ENCODE measurements at places on chromosomes 12 and 14.

GRCh38 chr14:73249564-73250316, 12.4 kb downstream of the PAPLN start:
- DNase-seq, result no peak

GRCh38 chr14:61213191-61213621, 67.9 kb downstream of the TMEM30B start:
- no peak for DNase-seq

GRCh38 chr12:45050751-45051571, at the start of gene DBX2:
DBX2 (minus strand) TSS chr12:45051099; CDS start chr12:45050927, 172 bp downstream.
- DNase-seq, result peak; percentile 8

GRCh38 chr12:26791301-26791791, 41.6 kb downstream of the ITPR2 start:
- DNase-seq, result no peak

DNA sequence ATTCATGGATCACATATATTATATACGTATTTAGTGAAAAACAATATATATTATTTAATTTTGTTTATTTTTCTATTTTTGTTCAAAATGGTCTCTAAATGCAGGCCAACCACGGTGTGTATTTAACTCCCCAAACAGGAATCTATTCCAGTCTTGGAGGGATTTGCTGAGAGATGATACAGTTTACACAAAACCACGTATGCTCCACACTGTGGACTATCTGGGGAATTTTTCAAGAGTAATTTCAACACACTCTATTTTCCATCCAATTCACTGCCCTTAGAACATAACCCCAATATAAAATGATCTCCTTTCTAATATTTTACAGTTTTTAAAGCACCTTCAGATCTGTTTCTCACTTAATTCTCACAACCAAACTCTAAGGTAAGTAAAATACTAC, 15.3 kb downstream of the EML1 start:
- no peak for DNase-seq

DNA sequence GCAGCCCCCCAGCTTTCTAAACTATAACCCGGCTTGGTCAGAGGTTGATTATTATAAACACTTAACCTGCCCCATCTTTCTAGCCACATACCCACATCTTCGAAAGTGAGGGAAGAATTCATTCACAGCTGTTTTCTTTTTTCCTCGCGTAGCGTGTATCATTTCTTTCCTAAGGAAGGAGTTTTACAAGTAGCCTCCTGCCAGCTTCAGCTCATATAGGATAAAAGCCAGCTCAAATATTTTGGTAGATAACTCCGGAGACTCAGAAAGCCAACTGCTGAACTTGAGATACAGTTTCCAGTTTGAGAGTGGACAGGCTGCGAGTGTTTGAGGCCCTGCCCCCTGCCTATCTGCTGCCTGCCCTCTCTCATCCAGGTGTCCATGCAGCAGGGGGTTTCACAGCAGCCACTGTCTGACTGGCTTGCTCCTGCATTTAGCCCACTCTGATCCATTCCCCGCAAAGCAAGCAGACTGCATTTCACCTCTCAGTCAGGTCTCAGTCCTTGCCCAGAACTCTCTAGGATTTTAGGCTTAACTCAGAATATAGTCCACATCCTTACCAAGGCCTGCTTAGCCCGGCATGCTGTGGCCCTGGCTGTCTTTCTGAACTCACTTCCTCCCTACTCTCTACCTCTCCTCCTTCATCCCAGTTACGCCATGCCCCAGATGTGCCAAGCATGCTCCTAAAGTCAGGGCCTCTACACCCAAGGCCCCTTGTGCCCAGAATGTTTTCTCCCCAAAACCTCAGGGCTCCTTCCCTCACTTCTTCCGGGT, 46.9 kb downstream of the EVL start:
- peak; percentile 32 for DNase-seq

DNA sequence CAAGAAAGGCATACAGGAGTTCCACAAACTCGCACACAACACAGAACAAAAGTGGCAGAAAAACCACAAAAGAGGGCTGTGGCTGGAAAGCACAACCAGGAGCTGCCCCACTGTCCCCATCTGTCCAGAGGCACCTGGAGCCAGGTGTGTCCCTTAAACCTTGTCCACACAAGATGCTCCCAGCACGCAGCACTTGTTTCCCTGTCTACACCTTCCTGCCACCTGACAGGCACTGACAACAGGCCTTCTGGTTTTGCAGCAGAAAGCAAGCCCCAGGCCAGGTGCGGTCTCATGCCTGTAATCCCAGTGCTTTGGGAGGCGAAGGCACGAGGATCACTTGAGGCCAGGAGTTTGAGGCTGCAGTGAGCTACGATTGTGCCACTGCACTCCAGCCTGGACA, 3.6 kb downstream of the BTBD6 start:
- DNase-seq, result no peak

DNA sequence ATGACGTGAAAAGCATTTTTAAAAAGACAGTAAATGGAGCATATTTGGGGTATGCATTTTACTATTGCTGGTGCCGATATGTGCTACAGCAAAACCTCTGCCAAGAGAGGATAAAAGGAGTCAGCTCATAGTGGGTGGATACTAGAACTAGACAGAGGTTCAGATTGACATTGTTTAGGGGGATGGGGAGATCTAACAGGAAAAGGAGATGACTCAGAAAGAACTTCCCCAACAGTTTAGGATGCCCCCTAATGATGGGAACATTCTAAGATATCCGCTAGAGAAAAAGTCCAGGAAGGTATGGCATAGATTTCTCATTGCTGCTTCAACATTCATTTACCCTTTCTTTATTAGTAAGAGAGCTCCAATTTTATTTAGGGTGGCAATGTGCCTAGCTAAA, 110.5 kb upstream of the CLEC14A start:
- DNase-seq, result no peak

DNA sequence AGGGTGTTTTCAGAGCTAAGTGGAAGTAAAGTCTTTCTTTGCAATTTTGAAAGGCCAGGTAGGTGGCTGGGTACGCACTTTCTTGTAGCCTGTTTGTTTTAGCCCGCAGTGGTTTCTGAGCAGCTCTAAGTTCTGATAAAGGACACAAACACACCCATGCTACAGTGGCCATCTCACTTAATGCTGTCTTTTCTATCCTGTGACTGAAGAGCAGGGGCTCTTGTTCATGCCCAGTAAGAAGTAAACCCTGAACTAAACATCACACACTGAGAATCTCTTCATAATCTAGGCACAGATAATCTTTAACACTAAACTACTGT, 427.2 kb downstream of the RAD51B start:
- no peak for DNase-seq

DNA sequence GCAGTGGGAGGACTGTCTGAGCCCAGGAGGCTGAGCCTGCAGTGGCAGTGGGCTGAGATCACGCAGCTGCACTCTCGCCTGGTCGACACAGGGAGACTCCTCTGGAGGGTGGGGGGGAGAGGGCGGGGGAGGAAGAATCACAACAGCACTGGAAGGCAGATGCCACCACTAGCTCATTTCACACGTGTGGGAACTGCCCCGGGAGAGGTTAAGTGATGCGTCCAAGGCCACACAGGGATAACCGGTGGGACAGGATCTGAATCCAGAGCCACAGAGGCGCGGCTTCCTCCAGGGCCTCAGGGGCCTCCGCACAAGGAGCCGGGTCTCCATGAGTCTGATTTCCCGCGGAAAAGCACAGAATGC, 20.8 kb downstream of the STX2 start:
- no peak for DNase-seq

DNA sequence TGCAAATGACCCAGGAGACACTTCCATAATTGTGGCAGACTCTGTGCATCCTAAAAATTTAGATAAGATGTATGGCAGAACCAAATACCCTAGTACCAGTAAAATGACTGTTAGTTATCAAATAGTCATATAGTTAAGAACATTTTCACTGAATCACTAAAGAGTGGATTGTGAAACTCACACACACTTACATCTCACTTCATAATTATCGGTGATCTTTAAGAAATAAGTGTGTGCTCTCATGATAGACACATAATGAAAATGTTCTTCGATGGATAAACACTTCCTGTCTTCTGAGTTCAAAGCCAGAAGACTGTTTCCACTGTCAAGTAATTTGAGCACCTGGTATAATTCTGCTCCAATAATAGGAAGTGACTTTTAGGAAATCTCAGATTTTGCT, 19.1 kb upstream of the KLRB1 start:
- DNase-seq, result no peak

DNA sequence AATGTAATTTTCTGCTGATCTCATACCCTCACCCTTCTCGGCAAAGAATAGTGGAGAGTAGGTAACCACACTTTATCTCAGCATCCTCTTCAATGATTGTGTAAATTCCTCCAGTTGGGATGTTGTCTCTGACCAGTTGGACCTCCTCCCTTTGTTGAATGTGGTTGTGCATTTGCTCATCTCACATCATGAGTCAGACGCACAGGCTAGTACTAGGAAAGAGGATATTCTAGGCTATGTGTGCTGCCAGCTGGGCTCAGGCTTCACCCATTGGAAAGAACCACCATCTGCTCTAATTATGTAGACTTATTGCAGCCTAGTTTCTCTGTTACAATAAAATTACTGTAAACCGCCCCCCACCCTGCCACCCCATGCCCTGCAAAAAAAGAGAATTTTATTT, 90.3 kb downstream of the LMO3 start:
- DNase-seq, result no peak

DNA sequence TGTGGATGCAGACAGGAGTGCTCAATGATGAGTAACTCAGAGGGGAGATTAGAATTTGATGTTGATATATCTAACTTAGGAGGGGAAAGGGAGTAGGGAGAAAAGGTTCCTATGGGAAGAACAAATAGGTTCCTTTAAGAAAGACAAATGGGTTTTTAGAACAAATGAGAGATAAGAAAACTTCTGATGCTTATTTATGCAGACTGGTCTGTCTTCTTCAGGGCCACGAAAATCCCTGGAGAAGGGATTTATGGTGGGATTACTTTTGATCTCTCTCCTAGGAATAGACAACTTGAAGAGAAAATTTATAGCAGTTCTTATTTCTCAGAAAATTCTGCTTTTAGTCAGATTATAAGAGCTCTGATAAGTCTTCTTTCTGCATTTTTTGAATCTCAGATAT, 99.0 kb upstream of the DDHD1 start:
- no peak for DNase-seq

GRCh38 chr14:64208981-64209380, 85.2 kb downstream of the ESR2 start:
- no peak for DNase-seq

DNA sequence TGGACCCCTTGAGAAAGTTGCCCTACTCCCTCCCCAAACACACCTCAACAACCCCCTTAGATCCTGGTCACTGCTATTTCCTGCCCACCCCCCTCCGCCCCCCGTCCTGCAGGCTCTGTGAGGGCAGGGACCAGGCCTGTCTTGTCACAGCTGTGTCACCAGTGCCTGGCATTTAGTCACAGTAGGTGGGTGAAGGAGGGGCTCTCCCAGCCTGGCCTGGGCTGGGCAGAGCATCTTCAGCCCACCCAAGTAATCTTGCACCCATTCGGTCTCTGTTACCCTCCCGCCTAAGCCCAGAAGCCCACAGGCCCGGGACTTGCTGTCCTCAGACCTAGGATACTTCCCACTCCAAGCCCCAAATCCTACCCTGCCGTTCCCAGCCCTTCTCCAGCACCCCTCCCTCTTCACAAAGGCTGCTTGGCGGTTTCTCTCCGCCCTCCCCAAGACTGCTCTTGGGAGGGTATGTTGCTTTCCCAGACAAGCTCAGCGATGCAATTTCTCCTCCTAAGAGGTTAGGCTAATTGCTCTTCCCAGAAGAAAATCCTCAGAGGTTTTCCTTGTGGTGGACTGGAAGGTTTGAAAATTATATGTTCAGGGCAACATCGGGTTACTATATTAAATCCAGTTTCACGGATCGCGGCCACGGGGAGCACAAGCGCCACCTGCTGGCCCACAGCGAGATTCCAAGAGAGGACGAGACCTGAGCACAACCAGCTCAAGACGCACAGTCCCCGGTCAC, 50.8 kb upstream of the ZFP36L1 start:
- DNase-seq, result peak; percentile 78
